ENCODE measurements at places on chromosomes 5 and 9.

DNA sequence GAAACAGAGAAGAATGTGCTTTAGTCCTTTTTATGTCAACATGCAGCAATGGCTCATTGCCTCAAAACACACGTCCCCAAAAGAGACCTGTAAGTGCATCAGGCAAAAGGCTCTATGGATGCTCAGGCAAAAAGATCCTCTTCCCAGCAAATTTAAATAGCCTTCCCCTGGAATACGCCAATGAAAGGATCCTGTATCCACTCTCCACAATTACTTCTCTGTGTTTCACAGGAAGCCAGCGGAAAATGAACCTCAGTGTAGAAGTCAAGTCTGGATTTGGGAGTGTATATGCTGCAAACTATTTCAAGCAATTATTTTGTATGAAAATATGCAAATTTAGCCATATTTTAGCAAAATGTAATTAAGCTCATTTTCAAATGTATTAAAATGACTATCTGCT, 217.9 kb downstream of the EPB41L4A start:
- no peak for DNase-seq

GRCh38 chr5:9545136-9545991, 511 bp downstream of the SEMA5A start:
- DNase-seq = no peak

GRCh38 chr9:117083559-117083958, 331.3 kb downstream of the ASTN2 start:
- DNase-seq = no peak

- no peak for DNase-seq
Observed at GRCh38 chr5:35618781-35619180, 1.1 kb downstream of the SPEF2 start.

DNA sequence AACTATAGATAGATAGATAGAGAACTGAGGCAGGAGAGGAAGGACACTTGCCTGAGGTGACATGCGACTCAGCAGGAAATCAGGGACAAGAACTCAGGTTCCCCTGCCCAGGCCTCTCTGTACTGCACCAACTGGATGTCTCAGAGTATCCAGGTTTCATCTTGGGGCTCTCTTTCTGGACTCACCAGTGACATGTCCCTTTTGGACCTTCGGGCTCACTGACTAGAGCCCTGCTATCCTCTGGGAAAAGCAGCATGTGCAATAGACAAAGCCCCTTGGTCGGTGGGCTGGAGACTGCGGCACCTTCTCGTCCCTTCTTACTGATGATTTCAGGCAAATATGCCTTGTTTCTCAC, 104.5 kb downstream of the RGS3 start:
- DNase-seq = no peak

DNA sequence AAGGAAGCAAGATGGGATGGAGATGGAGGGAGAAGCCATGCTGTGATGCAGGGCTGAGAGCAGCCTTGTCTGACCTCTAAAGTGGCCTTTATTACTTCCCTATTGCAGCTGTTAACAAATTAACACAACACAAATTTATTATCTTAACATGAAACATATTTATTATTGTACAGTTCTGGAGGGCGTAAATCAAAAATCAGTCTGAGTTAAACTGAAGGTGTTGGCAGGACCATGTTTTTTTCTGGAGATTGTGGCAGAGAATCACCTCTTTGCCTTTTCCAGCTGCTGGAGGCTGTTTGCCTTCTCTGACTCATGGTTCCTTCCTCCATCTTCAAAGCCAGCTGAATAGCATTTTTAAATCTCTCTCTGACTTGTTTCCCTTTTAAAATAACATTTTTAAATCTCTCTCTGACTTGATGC, 7.2 kb upstream of the MCC start:
- DNase-seq = no peak

DNA sequence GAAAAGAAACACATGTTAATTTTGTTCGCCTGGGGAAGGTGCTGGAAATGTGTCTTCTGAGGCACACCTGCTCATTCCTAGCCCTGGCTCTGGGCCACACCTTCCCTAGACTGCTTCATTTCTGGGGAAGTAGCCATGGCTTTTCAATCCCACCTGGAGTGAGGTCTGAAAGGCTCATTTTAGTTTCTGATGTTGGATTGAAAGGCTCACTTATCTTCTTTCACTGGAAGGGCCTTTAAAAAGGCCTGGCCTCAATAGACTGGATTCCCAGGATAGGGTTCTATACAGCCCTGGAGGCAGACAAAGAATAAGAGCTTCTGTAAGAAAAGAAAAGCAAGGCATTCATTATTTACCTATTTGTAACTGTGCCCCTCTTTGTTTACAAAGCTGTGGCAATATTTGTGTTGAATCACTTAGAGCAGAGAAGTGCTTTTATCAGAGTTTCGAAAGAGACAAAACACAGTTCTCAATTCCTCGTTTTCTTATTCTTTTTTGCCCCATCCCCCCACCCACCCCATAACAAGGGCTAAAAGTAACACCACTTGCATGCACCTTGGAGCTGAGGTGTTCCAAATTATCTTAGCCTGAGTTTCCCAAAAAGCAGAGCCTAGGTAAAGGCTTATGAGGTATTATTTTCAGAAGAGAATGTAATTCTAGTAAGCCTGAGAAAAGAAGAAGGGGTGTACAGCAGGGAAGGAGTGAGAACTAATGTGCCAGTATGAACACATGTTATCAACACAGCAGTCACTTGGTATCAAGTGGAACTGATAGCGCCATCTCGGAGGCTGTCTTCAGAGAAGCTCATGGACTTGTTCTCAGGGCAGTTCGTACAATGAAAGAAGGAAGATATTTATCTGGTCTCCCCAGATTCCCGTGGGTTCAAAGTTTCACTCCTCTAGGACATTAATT, 413.1 kb downstream of the KCTD16 start:
- DNase-seq = no peak

- DNase-seq = no peak
Observed at GRCh38 chr5:52738095-52738506, 49.6 kb upstream of the ITGA1 start.

- no peak for DNase-seq
Observed at GRCh38 chr5:159582756-159583541, 252.7 kb upstream of the IL12B start.

GRCh38 chr5:105475401-105475800, 1912.8 kb upstream of the NUDT12 start:
- DNase-seq = no peak

DNA sequence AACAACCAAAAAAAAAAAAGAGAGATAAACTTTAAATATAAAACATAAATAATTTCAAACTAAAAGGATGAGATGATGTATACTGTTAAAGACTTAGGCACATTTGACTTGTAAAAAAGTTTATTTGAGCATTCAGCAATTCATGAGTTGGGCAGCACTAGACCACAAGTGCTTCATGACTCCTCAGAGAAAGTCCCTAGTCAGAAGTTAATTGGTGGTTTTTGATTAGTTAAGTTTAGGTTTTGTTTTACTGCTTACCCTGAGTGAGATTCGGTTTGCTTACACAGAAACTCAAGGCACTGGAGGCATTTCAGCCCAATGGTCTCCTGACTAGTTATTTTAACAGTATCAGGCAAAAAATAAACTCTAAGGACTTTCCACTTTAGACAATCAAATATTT, 129.2 kb downstream of the MARCHF11 start:
- DNase-seq = no peak

All from stimulated activated CD4-positive, alpha-beta T cell treated with anti-CD3 and anti-CD28 coated beads, Interleukin-2, amount 100 ng/mL, for 48 hours (primary cell).